ENCODE measurements at places on chromosomes 1 and 21. TPM values are rescaled to one million over a fixed set of nuclear protein-coding genes. Genes with fewer than 3 reads are reported as not detected.

- peak; percentile 67 for DNase-seq
Observed at GRCh38 chr1:235503403-235504121, 690 bp downstream of the B3GALNT2 start.

GRCh38 chr1:83693427-83694126 lies 305.4 kb downstream of the TTLL7 start:
- DNase-seq, result no peak

- no peak for DNase-seq
Observed at GRCh38 chr1:43841321-43842174, 92.1 kb upstream of the ARTN start.

GRCh38 chr1:153602749-153603148 lies 10.2 kb downstream of the S100A16 start:
- no peak for DNase-seq

DNA sequence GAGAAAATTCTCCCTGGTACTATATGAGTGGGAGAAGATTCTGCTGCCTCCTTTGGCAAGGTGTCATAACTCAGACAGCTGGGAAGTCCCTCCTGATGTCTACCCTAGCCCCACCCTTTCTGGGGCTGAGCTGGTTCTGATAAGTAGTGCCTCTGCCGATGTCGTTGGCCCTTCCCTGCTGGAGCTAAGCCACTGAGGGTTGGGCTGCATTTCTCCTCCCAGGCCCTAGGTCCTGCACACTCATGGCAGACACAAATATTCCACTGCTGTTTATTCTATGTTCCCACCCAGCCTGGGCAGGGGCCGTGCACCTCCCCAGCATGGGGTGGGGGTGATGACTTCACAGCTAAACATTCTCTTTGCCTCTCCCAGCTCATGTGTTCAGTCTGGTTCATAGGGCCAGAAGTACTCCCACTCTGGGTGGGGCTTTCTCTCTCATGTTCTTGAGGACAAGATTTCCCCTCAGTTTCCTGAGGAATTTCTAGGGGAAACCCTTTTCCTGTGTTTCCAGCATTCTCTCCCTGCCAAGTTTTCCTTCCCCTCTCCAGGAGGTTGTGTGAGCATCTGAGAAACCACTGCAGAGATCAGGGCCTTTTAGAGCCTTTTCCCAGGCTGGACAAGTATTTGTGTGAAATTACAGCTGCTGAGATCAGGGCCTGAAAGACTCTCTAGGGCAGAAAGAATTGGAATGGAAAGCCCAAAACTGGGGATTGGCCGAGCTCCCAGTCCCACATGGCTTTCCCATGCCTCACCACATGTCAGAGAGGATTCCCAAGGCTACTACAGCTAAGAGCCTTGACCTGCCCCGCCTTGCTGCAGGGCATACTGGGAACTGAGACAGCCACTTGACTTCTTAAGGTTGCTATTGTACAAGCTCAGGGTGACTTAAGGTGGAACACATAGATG lies 66.2 kb downstream of the ATP2B4 start:
- DNase-seq, result peak; percentile 87

DNA sequence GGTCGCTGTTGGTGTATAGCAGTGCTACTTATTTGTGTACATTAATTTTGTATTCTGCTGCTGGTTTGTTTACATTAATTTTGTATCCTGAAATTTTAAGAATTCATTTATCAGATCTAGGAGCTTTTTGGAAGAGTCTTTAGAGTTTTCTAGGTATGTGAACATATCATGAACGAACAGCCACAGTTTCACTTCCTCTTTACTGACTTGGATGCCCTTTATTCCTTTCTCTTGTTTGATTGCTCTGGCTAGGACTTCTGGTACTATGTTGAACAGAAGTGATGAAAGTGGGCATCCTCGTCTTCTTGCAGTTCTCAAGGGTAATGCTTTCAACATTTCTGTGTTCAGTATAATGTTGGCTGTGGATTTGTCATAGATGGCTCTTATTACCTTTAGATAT lies 1757.9 kb downstream of the BRINP3 start:
- DNase-seq, result no peak

GRCh38 chr21:34358866-34359265 lies 4.9 kb upstream of the KCNE2 start:
- no peak for DNase-seq

DNA sequence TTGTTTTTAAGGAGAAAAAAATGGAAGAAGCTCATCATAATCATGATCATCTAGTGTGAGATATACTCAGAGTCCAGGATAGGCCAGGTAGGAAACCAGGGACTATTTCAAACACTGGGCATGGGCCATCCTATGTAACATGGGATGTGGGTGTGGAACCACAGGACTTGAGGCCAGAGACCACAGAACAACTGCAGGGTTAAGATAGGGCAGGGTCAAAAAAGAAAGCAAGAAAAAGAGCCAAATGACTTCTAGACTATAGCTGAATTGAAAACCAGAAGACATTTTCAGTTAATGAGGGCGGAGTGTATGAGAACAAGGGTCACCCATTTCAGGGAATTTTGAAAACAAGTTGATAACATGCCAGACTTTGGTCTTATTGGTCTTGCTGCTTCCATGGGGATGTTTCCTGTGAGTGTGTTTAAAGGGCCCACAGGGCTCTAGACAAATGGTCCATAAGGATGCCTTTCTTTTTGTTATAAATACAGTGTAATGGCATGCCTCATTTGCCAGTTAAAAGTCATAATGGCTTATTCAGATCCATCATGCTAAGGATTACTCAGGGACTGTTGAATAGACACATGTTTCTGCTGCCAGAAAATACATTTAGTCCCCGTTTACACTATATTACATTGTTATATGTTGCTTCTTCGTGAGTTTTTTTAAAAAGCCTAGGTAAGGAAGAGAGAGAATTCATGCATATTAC lies 182.0 kb upstream of the C21orf91 start:
- no peak for DNase-seq

DNA sequence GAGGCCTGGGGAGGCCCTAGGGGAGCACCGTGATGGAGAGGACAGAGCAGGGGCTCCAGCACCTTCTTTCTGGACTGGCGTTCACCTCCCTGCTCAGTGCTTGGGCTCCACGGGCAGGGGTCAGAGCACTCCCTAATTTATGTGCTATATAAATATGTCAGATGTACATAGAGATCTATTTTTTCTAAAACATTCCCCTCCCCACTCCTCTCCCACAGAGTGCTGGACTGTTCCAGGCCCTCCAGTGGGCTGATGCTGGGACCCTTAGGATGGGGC lies 5.2 kb downstream of the ELF3 start:
- DNase-seq, result no peak

- no peak for DNase-seq
Observed at GRCh38 chr1:24931146-24931467, 1.0 kb upstream of the RUNX3 start.

DNA sequence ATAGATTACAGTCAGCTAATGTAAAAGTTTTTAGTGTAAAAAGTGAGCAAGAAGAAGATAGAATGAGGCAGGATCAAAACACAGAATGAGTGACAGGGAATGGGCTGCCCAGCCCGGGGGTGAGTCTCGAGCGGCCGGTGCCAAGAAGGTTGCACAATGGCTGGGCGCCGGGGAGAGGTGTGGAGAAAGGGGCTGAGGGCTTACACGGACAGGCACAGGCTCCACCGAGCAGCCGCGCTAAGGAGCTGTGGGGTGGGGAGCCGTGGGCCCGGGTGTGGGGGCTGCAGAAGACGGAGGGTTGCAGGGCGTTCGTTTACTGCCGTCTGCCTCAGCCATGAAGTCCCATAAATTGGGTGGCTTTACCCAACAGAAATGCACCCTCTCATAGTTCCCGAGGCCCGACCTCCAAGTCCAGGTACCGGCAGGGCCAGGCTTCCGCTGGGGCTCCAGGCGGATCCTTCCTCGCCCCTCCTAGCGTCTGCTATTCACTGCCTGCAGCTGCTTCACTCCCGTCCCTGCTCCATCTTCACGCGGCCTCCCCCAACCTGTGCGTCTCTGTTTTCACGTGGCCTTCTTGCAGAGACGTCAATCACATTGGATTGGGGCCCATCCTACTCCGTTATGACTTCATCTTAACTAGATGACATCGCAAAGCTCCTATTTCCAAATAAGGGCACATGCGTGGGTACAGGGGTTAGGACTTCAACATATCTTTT lies 277.2 kb downstream of the CAMTA1 start:
- no peak for DNase-seq

- DNase-seq, result no peak
Observed at GRCh38 chr1:163066686-163067085, 2.5 kb upstream of the RGS4 start.

- no peak for DNase-seq
Observed at GRCh38 chr1:245475126-245475525, 320.3 kb downstream of the KIF26B start.

- no peak for DNase-seq
Observed at GRCh38 chr1:243313635-243314536, 58.0 kb downstream of the SDCCAG8 start.

- peak; percentile 33 for DNase-seq
Observed at GRCh38 chr1:47449822-47450552, 12.1 kb downstream of the FOXD2 start.

- no peak for DNase-seq
Observed at GRCh38 chr1:7526867-7527732, 244.0 kb upstream of the VAMP3 start.

DNA sequence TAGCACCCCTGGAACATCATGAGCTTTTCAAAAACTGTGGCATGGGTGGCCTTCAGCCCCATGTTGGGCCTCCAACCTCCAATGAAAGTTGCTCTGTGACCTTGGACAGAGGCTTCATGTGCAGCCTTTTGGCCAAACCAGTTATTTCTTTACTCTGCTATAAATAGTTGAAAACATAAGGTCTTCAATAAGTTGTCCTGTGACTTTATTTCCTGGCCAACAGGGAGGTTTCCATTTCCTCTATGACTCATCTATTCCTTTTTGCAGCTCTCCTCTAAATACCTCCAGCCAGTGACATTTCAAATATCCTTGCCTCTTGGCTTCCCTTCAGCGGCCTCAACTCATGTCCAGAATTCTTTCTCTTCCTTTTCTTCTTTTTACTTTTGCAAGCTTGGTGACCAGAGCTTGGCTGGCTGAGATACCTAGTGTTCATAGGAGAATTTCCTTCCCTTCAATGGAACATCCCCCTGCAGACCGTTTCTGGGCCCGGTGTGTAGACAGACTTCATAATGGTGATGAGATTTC lies 22.7 kb upstream of the TRIM67 start:
- DNase-seq, result no peak

- no peak for DNase-seq
Observed at GRCh38 chr1:54486907-54487306, 61.1 kb upstream of the ACOT11 start.

- DNase-seq, result no peak
Observed at GRCh38 chr1:6348511-6349191, 44.9 kb downstream of the ACOT7 start.

GRCh38 chr1:235945775-235946570 lies 79.3 kb upstream of the LYST start:
- DNase-seq, result no peak

GRCh38 chr1:168613691-168614231 lies 37.4 kb downstream of the XCL1 start:
- DNase-seq, result peak; percentile 55

DNA sequence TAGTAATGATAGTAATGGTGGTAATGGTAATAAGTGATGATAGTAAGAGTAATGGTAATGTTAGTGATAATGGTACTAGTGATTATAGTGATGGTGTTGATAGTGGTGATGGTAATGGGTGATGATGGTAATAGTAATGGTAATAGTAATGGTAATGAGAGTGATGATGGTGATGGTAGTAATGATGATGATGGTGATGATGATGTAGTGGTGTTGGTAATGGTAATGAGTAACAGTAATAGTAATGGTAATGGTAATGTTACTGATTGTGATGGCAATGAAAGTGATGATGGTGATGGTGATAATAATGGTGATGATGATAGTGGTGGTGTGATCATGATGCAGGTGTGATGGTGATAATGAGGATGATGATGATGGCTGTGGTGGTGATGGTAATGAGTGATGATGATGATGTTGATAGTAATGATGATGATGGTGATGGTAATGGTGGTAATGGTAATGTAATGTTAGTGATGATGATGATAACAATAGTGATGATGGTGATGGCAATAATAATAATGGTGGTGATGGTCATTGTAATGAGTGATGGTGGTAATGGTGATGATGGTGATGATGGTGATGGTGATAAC lies 235.0 kb downstream of the MATN1 start:
- no peak for DNase-seq

DNA sequence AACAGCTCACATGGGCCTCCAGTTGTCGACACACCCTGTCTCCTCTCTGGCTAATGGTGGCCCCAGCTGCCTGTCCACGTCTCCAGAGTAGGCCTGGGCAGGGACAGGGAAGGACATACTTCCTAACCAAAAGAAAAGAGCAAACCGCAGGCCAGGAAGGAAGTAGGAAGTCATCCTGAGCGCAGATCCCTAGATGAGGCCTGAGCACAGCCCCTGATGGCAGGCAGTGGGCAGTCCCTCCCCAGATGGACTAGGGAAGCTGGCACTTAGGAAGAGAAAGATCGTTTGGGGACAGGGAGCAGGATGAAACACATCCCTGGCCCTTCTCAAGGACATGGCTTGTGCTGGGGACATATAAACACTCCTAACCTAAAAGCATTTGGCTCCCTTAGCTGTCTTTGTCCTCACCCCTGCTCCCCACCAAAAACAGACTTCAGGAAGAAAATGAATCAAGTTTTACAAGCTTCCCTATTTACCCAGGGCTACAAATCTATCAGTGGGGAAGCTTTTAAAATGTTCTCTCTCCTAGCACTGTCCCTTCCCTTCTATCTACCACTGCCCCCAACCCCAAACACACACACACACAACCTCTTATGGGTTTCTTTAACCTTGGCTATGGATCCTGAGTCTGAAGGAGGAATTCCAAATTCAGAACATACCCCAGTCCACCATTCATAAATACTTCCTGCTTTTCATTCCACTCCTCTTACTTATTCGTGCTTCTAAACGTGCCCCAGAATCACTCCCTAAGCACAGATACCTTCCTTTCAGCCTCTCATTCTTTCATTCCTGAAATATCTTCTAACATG lies 21.1 kb downstream of the SSBP3 start:
- no peak for DNase-seq

GRCh38 chr1:17140279-17140678 lies 21.0 kb upstream of the PADI2 start:
- no peak for DNase-seq

DNA sequence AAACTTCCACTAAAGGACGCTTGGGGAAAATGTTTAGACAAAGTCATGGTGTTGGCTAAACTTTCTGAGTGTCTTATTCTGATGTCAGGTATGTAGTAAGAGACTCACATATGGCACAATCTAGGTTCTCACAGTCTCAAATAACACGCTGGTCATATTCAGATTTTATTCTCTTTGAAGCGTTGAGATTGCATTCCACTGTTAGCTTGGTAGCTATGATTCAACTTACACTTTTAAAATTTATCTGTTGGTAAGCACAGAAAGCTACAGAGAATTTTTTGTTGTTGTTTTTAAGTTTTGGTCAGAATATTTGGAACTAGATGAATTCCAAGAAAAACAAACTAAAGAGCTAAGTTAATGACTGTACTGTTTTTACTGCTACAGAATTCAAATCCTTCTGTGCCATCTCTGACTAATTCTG lies 126.7 kb downstream of the PRRX1 start:
- no peak for DNase-seq

MMP23B gene
- polyA plus RNA-seq, result 28.4 TPM

CASQ1 gene
- polyA plus RNA-seq, result 1.6 TPM

FCRLA gene
- 0.32 TPM for polyA plus RNA-seq

LYPD8 gene
- polyA plus RNA-seq, result not detected

C1orf94 gene
- polyA plus RNA-seq, result not detected

RXFP4 gene
- not detected for polyA plus RNA-seq

PADI4 gene
- polyA plus RNA-seq, result 1.1 TPM

TMEM53 gene
- polyA plus RNA-seq, result 9.1 TPM
